ENCODE measurements at places on chromosomes 16 and 17. TPM values are rescaled to one million over a fixed set of nuclear protein-coding genes. Genes with fewer than 3 reads are reported as not detected.
A peak's percentile ranks its signal among the peaks of the same experiment; 100 is the strongest.

DNA sequence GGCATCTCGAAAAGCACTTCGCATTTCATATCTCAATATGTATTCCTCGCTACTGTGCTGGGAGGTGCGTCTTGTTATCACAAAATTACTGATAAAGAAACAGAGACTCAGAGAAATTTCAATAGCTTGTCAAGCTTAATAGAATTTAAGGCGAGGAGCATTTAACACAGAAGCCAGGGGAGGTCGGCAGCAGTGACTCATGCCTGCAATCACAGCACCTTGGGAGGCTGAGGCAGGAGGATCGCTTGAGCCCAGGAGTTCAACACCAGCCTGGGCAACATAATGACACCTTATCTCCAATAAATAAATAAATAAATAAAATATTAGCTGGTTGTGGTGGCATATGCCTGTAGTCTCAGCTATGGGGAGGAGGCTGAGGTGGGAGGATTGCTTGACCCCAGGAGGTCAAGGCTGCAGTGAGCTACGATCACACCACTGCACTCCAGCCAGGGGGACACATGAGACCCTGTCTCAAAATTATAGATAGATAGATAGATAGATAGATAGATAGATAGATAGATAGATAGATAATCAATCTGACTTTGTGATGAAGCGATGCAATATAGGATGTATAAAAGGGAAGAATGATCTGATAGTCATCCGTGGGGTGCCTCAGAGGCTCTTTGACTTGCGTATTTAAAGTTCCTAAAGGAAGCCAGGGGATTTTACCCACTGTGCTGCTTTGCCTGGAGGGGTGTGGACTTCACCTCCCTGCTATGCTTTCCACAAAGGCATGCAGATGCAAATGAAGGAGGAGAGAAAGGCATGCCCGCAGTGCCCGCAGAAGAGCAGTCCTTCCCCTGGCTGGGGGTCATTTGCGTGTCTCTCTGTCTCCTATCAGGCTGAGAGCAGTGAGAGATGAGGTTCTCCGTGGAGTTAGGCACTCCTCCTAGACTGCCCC, 15.9 kb upstream of the USP10 start:
- no peak for DNase-seq
- H3K36me3 ChIP-seq: no peaks in the 10 kb centered on the region
- no peak overlapping the region for H3K4me3 ChIP-seq
- H3K27me3 ChIP-seq: no peaks in the 10 kb centered on the region

DNA sequence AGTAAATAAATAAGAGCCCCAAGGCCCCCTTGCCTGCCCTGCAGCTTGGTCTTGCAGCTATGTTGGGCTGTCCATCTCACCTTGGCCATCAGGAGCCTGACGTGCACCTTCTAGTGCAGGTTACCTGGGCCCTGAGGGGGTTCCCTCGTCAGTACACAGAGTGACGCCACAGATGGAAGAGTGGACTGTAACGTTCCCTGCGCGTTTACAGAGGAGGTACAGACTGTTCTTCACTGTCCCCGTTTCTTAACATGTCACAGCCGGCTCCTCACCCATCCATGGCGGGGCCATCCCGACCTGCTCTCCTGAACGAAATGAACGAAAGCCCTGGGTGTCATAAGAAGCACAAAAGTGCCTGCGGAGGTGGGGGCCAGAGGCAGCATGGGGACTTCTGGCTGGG, 15.9 kb upstream of the FASN start:
- no peaks in the 10 kb centered on the region for H3K27me3 ChIP-seq
- no peak overlapping the region for H3K4me3 ChIP-seq
- no peaks in the 10 kb centered on the region for H3K36me3 ChIP-seq

DNA sequence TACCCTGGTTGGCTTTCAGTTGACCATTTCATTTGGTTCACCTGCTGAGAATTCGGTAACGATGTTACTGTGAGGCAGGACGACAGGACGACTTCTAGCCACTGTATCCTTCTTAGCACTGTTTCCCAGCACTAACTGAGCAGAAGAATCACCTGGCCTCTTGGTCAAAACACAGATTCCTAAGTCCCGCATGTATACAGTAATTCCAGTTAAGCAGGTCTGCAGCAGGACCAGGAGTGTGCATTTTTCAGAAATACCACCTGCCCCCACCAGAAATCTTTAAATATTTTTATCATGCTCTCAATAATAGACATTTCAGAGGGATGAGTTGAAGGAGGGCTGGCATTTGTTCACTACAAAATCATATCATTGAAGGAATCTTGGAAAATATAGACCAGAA, 22.6 kb downstream of the RSL1D1 start:
- H3K27me3 ChIP-seq: no peaks in the 10 kb centered on the region
- no peak overlapping the region for H3K27ac ChIP-seq
- DNase-seq: no peak
- no peak overlapping the region for H3K4me3 ChIP-seq

DNA sequence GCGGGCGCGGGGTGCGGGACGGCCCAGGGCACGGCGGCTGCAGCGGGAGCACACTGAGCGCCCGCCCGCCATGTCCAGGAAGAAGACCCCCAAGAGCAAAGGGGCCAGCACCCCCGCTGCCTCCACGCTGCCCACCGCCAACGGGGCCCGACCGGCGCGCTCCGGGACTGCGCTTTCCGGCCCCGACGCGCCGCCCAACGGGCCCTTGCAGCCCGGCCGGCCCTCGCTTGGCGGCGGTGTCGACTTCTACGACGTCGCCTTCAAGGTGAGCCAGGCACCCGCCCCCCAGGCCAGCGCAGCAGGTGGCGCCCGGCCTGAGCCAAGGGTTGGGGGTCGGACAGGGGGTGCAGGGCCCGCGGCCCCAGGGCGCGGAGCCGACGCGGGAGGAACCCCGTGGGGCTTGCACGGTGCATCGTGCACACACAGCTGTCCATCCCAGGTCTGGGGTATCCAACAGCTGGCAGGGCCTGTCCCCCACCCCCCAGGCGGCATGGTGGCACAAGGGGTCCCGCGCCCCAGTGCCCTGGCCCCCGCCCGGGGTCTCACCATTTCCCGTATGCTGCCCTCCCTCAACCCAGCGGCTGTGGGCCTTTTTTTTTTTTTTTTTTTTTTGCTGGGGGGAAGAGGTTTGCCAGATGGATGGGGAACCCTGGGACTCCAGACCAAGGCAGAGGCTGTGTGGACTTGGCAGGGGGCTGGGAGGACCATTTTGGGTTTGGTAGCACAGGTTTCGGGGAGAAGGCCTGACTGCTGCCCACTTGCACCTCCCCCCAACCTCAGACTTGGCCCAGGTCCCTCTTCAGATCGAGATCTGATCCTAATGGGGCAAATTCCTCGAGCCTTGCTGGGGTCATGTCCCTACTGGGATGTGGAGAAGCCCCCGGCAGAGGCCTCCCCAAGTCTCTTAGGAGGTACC, 547 bp downstream of the RAB26 start:
- H3K4me1 ChIP-seq: peaks cover 63% of the 10 kb centered on the region
- peak overlapping the region; percentile 63 for H3K4me3 ChIP-seq
- H3K27ac ChIP-seq: no peak overlapping the region

GRCh38 chr17:67639555-67639954, 78.2 kb upstream of the NOL11 start:
- DNase-seq: no peak
- H3K4me3 ChIP-seq: no peak overlapping the region
- H3K27me3 ChIP-seq: no peaks in the 10 kb centered on the region

DNA sequence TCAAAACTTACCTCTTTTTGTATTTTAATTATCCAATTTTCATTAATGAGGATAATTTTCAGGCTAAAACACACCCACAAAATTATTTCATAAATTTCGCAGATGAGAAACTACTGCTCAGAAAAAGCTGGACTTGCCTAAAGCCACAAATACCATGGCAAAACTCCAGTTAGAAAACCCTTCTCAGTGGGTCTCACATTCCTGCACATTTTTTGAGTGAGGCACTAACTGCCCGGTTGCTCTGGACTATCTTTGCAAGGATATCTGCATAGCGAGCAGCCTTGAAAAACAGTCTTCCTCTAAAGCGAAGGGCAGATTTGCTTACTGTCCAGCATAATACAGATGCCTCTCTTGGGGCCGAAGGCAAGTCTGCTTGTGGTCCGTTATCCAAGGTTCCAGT, 9.8 kb downstream of the MPHOSPH6 start:
- no peaks in the 10 kb centered on the region for H3K27me3 ChIP-seq
- no peak overlapping the region for H3K4me3 ChIP-seq
- H3K4me1 ChIP-seq: peaks cover 15% of the 10 kb centered on the region
- no peaks in the 10 kb centered on the region for H3K36me3 ChIP-seq
- DNase-seq: no peak
- no peak overlapping the region for H3K27ac ChIP-seq

DNA sequence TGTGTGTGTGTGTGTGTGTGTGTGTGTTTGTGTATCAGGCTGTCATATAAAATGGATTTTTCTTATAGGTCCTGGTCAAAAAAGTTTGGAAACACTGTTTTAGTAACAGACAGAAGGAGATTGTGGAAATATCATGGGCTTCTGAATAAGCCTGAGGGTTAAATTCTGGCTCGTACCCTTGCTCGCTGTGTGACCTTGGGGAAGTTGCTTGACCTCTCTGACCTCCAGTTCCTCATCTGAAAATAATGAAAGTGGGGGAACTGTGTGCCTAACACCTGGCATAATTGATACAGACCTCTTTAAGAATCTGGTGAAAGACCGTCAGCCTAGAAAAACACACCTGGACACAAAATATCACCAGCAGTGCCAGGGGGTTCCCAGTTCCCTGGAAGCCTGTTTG, 25.6 kb upstream of the PIK3R6 start:
- no peaks in the 10 kb centered on the region for H3K36me3 ChIP-seq
- no peak overlapping the region for H3K4me3 ChIP-seq
- no peaks in the 10 kb centered on the region for H3K4me1 ChIP-seq

DNA sequence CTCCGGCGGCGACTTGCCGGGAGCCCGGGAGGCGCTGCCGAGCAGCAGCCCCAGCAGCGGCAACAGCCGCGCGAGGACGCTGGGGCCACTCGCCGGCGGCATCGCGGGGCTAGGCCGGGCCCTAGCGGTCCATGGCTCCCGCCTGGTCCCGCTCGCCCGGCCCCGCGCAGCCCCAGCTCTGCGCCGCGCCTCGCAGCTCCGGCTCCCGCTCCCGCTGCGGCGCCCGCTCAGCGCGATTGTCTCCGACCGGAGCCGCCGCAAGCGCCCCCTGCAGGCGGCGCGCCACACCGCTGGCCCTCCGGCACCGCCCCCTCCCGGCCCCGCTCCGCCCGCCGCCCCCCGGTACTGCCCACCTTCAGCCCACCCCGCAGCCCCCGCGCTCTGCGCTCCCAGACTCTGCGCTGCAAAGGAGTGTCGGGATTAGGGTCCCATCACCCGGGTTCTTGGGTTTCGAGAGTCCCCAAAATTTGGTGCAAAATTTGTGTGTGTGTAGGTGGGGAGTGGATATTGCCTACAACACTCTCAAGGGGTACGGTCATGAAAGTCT, at the start of gene FAM171A2:
FAM171A2 (minus strand) TSS at position 241 of the 547 bp plus-strand sequence; CDS start at position 102, 139 bp downstream.
- H3K4me1 ChIP-seq: peaks cover 38% of the 10 kb centered on the region
- H3K36me3 ChIP-seq: no peaks in the 10 kb centered on the region
- no peak for DNase-seq
- H3K27me3 ChIP-seq: no peaks in the 10 kb centered on the region
- H3K4me3 ChIP-seq: peak within 1 kb of the TSS; percentile 69

DNA sequence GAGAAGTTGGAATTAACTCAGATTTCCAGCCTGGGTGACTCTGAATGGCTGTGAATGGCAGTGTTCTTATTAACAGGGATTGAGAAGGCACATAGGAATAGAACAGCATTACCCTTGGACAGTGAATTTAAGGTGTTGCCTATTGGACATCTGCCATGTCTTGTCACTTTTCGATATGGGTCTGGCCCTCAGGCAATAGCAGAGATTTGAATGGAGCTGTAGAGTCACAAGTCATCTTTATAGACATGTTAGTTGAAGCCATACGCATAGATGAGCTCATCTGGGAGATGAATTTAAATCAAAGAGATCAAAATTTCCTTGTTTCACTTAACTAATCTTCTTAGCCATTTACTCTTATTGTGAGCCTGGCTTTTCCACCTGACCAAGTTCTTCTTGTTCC, 14.9 kb upstream of the DHRS11 start:
- no peaks in the 10 kb centered on the region for H3K27me3 ChIP-seq
- no peaks in the 10 kb centered on the region for H3K4me1 ChIP-seq
- no peak for DNase-seq
- H3K4me3 ChIP-seq: no peak overlapping the region

DNA sequence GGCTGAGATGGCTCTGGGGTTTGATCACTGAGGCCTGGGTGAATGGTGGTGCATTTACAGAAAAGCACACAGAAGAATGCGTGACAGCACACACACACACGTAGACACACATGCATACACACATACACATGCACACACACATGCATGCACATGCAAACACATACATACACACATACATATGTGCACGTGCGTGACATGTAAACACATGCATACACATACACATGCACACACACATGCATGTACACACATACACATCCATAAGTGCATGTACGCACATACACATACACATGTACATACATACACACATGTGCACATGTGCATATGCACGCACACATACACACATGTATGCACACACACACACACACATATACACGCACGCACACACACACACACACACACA, 108.4 kb downstream of the AIPL1 start:
- H3K4me1 ChIP-seq: no peaks in the 10 kb centered on the region
- no peaks in the 10 kb centered on the region for H3K36me3 ChIP-seq
- H3K27me3 ChIP-seq: no peaks in the 10 kb centered on the region
- no peak overlapping the region for H3K4me3 ChIP-seq
- DNase-seq: no peak

GRCh38 chr16:24943471-24943870, 71.7 kb downstream of the ARHGAP17 start:
- no peaks in the 10 kb centered on the region for H3K27me3 ChIP-seq
- no peaks in the 10 kb centered on the region for H3K4me1 ChIP-seq
- DNase-seq: no peak
- no peak overlapping the region for H3K4me3 ChIP-seq
- H3K27ac ChIP-seq: no peak overlapping the region

DNA sequence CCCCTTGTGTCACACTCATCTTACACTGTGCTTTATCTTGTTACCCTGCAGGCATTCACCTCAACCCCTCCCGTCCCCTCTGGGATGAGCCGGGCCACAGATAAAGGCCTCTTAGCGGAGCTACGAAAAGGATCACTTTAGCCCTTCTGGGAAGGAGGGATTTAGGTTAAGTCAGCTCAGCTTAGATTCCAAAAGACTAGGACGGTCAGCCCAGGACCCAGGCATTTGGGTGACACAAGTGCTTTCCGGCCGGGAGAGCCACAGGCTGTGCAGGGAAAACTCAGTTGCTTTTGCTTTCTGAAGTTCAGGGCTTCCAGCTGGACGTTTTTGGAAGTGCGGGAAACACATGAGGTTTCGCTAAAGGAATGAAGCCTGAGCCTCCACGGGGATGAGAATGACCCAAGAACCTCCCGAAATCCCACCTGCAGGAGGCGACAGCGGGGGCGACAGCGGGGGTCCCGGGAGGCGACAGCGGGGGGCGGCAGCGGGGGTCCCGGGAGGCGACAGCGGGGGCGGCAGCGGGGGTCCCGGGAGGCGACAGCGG, 11.6 kb upstream of the METRNL start:
- no peak overlapping the region for H3K27ac ChIP-seq
- DNase-seq: no peak
- no peaks in the 10 kb centered on the region for H3K27me3 ChIP-seq

- no peak overlapping the region for H3K4me3 ChIP-seq
- H3K27me3 ChIP-seq: no peaks in the 10 kb centered on the region
- H3K27ac ChIP-seq: peak overlapping the region; percentile 36
- peaks cover 14% of the 10 kb centered on the region for H3K4me1 ChIP-seq
- no peak for DNase-seq
- H3K36me3 ChIP-seq: no peaks in the 10 kb centered on the region
These were observed 1.7 kb downstream of the CAPNS2 start for GRCh38 chr16:55568207-55568606.

GRCh38 chr17:64423881-64424280, 25.0 kb upstream of the MILR1 start:
- no peak for DNase-seq
- H3K36me3 ChIP-seq: no peaks in the 10 kb centered on the region
- no peak overlapping the region for H3K27ac ChIP-seq
- H3K4me3 ChIP-seq: no peak overlapping the region
- no peaks in the 10 kb centered on the region for H3K27me3 ChIP-seq

The LGALS9B gene
- 0.98 TPM for total RNA-seq

The NDEL1 gene
- 66.5 TPM for total RNA-seq

The SMIM22 gene
- not detected for total RNA-seq

The HS3ST4 gene
- 1.5 TPM for total RNA-seq
